T-helper 17 cell (primary cell): ENCODE measurements at places on chromosomes 5 and 9.

GRCh38 chr5:132753135-132753987 lies 6.1 kb downstream of the CCNI2 start:
- DNase-seq, result no peak

- no peak for DNase-seq
Observed at GRCh38 chr9:81479573-81479972, 209.8 kb downstream of the TLE1 start.

GRCh38 chr9:112869917-112870316 lies 20.8 kb downstream of the SLC46A2 start:
- no peak for DNase-seq

DNA sequence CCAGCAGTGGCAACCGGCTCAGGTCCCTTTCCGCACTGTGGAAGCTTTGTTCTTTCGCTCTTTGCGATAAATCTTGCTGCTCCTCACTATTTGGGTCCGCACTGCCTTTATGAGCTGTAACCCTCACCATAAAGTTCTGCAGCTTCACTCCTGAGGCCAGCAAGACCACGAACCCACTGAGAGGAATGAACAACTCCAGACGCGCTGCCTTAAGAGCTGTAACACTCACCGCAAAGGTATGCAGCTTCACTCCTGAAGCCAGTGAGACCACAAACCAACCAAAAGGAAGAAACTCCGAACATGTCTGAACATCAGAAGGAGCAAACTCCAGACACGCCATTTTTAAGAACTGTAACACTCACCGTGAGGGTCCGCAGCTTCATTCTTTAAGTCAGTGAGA lies 103.5 kb downstream of the GLIS3 start:
- no peak for DNase-seq

GRCh38 chr9:14260101-14260500 lies 53.8 kb downstream of the NFIB start:
- no peak for DNase-seq

DNA sequence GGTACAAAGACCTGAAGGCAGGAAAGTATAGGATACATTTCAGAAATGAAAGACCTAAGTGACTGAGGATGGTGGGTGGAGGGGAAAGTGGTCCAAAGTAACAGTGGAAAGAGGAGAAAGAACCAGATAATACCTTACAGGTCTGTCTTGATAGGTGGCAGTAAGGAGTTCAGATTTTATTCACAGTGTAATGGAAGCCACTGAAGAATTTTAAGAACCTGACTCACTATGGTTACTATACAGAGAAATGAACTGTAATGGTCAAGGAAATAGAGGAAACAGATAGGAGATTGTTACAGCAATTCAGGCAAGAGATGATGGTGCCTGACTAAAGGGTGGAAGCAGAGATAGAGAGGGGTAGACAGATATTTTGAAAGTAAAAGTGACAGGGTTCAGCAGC lies 46.5 kb downstream of the EPB41L4A start:
- no peak for DNase-seq

GRCh38 chr9:16337322-16338029 lies 533.0 kb downstream of the BNC2 start:
- DNase-seq, result no peak

DNA sequence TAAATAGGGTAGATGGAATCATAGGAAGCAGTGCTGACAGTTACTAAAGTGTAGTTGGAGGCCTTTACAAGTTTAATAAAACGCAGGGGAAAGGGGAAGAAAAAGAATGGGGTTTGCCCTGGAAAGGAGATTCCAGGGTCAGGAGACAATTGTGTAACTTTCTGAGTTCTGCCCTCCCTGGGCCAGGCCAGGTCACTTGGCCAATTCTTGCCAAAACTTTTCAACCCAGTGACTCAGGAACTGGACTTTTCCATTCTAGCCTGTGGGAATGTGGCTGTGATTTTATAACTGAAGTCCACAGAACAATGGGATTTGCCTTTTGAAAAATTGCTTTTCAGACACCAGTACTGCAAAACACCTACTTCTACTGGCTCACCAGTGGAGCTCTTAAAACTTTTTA lies 289.8 kb upstream of the ANKRD55 start:
- no peak for DNase-seq

- no peak for DNase-seq
Observed at GRCh38 chr5:10828241-10828640, 67.2 kb upstream of the DAP start.

- no peak for DNase-seq
Observed at GRCh38 chr5:175471628-175472027, 6.7 kb upstream of the SFXN1 start.

DNA sequence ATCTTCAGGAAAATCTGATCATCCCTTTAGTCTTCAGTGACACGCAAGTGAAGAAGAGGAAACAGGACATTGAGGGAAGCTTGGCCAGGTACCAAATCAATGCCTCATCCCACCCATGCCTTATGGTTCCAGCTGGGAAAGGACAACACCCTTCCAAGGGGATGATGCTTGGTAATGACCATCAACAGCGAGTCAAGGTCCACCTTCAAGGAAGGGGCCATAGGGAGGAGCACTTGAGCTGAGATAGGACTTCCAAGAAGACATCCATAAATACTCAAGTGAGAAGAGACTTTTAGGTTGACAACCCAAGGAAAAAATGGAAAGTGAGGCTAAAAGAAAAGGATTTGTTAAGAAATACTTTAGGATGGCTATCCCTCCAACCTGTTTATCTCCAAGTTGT lies 27.1 kb upstream of the GAS1 start:
- no peak for DNase-seq

DNA sequence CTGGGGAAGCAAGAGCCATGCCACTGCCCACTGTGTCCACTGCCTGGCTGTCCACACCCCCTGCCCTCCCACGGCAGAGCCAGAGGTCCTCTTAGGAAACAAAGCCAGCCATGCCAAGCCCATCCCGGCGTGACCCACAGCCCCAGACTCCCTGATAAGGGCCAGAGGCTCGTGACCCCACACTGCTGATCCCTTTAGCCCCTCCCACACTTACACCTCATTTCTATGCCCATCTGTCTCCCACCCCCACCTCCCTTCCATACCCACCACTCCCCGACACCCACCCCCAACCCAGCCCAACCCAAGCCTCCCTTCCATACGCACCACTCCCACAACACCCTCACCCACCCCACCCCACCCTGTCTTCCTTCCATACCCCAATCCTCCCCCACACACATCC lies 17.3 kb downstream of the PTGES start:
- no peak for DNase-seq

DNA sequence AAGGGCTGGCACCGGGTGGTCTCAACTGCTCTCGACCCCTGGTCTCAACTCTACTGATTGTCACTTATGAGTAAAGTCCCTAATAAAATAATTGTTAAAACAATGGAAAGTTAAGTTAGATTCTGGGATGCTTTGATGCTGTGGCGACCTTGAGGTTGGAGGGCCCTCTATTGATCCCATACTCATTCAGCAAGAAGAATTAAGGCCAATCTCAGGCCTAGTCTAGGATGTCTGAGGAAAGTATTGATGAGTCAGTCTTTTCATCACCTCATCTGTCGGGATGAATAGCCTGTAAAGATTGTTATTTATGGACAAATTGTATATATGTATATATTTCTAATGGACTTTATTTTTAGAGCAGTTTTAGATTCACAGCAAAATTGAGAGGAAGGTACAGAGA lies 50.8 kb downstream of the WDR36 start:
- DNase-seq, result no peak
